ENCODE measurements at places on chromosomes 3 and 15.

- DNase-seq = no peak
- no peak overlapping the region for H3K4me3 ChIP-seq
- H3K4me1 ChIP-seq = no peaks in the 10 kb centered on the region
- H3K27ac ChIP-seq = no peak overlapping the region
- H3K36me3 ChIP-seq = no peaks in the 10 kb centered on the region
Observed at GRCh38 chr3:45498532-45498931, 96.0 kb upstream of the LIMD1 start.

DNA sequence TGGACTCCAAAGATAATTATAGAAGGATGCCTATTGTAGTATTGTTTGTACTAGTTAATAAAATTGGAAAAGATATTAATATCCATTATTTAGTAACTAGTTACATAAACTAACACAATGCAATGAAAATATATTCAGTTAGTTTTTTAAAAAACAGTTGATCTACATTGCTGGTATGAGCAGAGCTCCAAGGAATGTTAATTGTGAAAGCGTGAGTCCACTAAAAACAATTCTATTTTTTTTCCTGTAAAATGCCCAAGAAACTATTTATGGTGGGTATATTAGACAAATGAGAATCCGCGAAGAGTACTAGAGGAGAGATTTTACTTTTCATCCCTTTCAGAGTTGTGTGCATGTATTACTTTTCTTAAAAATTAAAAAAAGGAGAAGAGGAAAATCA is 104.3 kb downstream of the MCTP2 start:
- no peak overlapping the region for H3K4me3 ChIP-seq
- H3K36me3 ChIP-seq = no peaks in the 10 kb centered on the region

GRCh38 chr3:139132976-139133375 is 88.3 kb upstream of the PRR23C start:
- H3K27ac ChIP-seq = no peak overlapping the region
- H3K4me3 ChIP-seq = no peak overlapping the region
- DNase-seq = no peak

- no peaks in the 10 kb centered on the region for H3K36me3 ChIP-seq
- H3K27ac ChIP-seq = no peak overlapping the region
- H3K4me1 ChIP-seq = no peaks in the 10 kb centered on the region
Observed at GRCh38 chr15:91444656-91445055, 344.6 kb downstream of the SV2B start.

- H3K27me3 ChIP-seq = no peaks in the 10 kb centered on the region
- no peaks in the 10 kb centered on the region for H3K4me1 ChIP-seq
- H3K4me3 ChIP-seq = no peak overlapping the region
- no peaks in the 10 kb centered on the region for H3K36me3 ChIP-seq
- no peak overlapping the region for H3K27ac ChIP-seq
Observed at GRCh38 chr3:11995120-11995519, 9.1 kb upstream of the SYN2 start.

GRCh38 chr3:189355481-189356201 is 183.9 kb downstream of the TPRG1 start:
- H3K36me3 ChIP-seq = no peaks in the 10 kb centered on the region
- peaks cover 4% of the 10 kb centered on the region for H3K4me1 ChIP-seq
- H3K4me3 ChIP-seq = no peak overlapping the region
- no peak for DNase-seq
- no peaks in the 10 kb centered on the region for H3K27me3 ChIP-seq

All from tibial nerve (tissue), 4 donors.